ENCODE measurements at places on chromosomes 12 and 14.
A peak's percentile ranks its signal among the peaks of the same experiment; 100 is the strongest.

GRCh38 chr14:61860294-61860918, 98.2 kb downstream of the SNAPC1 start:
- DNase-seq: peak; percentile 13

DNA sequence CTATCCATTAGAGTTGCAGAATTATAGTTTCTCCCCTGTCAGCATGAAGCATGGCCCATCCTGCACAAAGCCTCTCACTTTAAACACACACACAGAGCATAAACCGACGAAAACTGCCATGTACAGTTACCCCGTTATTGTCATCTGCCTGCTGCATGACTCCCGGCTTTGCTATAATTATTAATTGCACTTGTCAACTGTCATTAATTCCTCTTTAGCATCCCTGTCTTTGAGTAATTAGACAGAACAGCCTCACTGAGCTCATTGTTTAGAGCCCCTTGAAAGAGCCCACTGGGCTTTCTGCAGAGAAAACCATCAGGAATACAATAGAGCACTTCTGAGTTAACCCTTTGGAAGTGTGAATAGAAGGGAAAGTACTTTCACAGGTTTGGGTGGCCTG, 307.2 kb upstream of the SOX5 start:
- DNase-seq: no peak

GRCh38 chr12:44584625-44585024, 291.5 kb downstream of the NELL2 start:
- DNase-seq: no peak

GRCh38 chr14:98513558-98513957, 758.4 kb downstream of the BCL11B start:
- no peak for DNase-seq

DNA sequence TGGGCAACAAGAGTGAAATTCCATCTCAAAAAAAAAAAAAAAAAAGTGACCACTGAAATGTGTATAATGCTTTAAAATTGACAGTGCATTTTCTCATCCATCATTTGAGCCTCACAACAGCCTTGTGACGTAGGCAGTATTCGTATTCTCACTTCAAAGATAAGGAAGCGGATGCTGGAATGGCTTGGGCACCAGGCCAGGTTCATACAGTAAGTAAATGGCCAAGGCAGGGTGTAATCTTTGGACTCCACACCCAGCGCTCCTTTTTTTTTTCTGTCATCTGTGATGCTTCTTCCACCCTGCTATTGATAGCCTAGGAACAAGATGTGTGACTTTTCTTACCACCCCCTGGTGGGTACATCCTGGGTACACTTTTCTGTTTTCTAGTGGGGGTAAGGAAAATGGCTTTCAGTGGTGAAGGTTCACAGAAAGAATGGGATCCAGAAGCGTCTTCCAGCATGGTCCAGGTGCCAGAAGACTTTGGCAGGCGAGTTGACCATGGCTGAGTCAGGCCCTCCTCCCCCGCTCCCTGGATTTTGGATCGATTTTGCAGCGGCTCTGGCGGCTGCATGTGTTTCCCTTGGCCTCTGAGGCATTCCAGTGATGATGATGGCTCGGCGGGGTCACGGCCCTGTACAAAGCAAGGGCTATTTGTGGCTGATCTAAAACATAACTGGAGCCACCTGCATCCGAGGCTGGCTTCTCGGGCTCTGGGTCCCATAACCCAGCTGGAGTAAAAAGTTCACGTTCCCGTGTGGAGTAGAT, 110.6 kb downstream of the CACNA1C start:
- DNase-seq: peak; percentile 98

DNA sequence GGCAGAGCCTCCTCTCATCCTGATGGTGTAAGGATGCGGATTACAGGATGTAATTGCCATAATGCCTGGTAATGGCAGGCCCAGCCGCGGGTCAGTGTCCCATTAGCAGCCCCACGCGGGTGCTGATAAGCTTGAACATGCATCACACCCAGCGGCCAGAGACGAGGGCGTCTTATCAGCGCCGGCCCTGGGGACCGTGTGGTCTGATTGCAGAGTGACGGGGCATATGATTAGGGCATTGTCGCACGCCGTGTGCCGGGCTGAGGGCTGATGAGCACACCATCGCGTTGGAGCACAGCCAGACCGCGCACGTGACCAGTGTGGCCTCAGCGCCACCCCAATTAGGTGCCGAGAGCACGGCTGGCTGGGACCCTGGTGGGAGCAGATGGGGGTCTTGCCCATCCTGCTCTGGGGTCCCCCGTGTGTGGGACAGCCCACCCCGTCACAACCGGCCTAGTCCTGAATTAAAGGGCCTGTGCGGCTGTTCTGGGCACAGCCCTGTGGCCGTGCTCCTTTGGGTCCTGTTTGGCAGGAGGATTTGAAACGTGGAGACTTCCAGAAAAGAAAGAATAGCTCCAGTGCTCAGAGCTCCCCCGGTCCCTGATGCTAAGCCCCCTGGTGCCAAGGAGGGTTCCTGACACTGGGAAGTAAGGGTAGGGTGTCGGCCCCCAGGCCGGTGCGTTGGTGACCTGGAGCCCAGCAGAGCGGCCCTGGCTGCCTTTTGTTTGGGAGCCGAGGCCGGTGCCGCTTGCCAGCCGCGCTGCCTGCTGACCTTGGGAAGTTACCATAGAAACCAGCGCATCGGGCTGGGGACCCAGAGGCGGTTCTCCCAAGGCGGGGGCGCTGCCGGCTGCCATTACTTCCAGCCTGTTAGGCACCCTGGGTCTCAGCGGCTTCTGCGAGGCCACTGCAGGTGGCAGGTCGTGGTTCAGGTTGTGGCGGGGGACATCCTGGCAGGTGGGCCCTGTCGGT, 20.7 kb downstream of the KIF26A start:
- DNase-seq: no peak

GRCh38 chr12:11508699-11509098, 113.3 kb upstream of the PRB2 start:
- DNase-seq: peak; percentile 47

DNA sequence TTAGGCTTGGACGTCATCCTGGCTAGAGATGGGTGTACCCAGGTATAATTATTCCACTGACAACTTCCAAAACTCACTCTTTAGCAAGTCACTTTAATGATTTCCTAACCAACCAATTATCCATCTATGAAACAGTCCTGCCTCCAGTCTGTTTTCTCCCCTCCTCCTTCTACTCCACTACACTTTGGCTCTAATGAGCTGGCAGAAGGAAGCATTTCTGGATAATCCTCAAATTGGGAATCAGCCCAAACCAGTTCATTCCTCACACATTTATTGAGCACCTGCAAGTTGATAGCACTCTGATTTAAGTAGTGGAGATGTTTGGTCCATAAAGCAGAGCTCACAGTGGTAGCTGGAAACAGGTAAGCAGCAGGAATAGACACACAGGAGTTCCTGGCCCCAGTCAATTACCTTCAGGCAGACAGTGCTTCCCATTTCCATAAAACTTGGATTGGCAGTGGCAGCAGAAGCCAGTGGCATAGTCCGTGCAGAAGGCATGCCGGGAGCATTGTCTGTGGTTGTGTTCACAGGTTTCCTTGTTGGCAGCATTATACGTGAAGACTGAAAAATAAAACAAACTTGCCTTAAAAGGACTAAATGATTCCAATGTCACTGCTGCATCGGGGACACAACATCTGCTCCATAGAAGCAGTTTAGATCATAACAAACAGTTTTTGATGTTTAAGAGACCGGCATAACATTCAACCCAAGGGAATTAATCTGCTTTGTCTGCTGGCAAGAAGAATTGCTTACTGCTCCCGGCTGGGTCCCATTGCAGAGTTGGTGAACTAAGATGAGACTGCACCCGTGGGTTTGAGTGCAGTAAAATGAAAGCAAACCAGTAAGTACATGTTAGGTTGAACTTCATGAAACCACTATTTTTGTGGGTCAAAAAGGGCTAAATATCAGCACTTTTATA, 26.2 kb downstream of the NID2 start:
- no peak for DNase-seq

- DNase-seq: no peak
Measured at GRCh38 chr14:50070840-50071548, 45.4 kb downstream of the VCPKMT start.

- no peak for DNase-seq
Measured at GRCh38 chr12:106712768-106713167, 61.7 kb upstream of the RIC8B start.

- no peak for DNase-seq
Measured at GRCh38 chr12:53602176-53602864, 23.9 kb downstream of the ATF7 start.

GRCh38 chr12:21248679-21249078, 86.0 kb downstream of the SLCO1A2 start:
- peak; percentile 3 for DNase-seq

DNA sequence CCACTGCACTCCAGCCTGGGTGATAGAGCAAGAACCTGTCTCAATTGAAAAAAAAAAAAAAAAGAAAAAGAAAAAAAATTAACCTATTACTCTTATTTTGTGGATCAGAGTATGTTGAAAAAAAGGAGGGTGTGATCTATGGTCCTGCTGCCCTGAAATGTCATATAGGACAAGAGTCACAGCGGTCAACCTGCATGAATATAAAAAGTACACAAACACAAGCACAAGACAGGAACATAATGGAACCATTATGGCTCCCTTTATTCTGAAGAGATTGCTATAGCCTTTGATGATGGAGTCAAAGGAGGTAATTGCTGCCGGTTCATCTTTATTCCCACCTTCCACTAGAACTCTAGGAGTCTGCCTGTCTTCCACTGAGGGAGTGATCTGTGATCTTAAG, 96.9 kb downstream of the NTN4 start:
- DNase-seq: no peak

Measured in astrocyte of the cerebellum (primary cell).